ENCODE measurements at places on chromosomes 6 and 20. TPM values are rescaled to one million over a fixed set of nuclear protein-coding genes. Genes with fewer than 3 reads are reported as not detected.

MICAL1 gene
- polyA plus RNA-seq: 22.4 TPM

CRNKL1 gene
- polyA plus RNA-seq: 52.3 TPM

CARMIL1 gene
- 113 TPM for polyA plus RNA-seq

SEMG1 gene
- polyA plus RNA-seq: not detected

DNAH8 gene
- 0.28 TPM for polyA plus RNA-seq

NOX3 gene
- 2.1 TPM for polyA plus RNA-seq

SAPCD1 gene
- polyA plus RNA-seq: 2.1 TPM

SAMD5 gene
- polyA plus RNA-seq: 14.4 TPM

CYP24A1 gene
- 3.7 TPM for polyA plus RNA-seq

HINT3 gene
- 34.8 TPM for polyA plus RNA-seq

MMP24 gene
- 1.9 TPM for polyA plus RNA-seq

DNA sequence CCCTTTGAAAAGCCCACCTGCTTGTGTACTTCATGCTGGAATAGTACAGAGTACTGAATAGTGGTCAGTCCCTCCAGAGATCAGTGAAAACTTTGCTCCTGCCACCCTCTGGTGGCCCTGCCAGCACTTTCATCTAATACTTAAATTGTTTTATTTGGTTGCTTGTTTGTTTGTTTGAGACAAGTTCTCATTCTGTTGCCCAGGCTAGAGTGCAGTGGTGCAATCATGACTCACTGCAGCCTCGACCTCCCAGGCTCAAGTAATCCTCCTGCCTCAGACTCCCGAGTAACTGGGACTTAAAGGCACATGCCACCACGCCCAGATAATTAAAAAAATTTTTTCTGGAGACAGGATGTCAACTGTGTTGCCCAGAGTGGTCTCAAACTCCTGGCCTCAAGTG lies 9.1 kb downstream of the FAM83D start:
- no peak for DNase-seq

DNA sequence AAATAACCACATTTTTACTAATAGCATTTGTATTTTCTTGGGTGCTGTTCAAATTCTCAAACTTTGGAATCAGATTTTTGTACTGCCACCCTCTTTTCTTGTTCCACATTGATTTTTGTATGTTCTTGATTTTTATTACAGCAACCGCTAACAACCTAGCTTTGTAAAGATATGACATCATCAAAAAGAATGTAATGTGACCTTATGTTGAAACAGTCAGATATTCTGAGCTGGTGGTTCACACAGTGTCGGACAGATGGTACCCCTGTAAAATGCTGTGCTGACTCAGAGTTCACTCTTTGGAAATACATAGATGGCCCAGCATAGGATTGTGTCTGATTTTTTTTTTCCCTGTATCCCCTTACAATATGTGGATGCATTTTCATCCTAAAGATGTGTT lies 118.9 kb downstream of the QKI start:
- no peak for DNase-seq

- DNase-seq: no peak
These were observed 8.0 kb upstream of the SNX3 start for GRCh38 chr6:108268845-108269244.

- DNase-seq: no peak
These were observed 163.2 kb downstream of the MRPL14 start for GRCh38 chr6:43963877-43964658.

DNA sequence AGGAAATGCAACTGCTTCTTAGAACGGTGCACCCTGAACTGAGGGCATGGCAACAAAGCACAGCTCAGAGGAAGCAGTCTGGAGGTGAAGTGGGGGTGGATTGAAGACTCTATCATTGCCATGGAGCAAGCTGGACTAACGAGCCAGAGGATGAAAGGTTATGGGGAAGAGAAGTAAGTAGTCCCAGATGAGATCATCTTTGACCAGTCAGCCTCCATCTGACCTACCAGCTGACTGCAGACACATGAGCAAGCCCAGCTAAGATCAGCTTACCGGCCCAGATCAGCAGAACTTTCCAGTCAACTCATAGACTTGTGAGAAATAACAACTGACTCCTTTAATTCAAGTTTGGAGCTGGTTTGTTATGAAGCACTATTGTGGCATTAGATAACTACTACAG lies 9.1 kb upstream of the JAG1 start:
- no peak for DNase-seq

DNA sequence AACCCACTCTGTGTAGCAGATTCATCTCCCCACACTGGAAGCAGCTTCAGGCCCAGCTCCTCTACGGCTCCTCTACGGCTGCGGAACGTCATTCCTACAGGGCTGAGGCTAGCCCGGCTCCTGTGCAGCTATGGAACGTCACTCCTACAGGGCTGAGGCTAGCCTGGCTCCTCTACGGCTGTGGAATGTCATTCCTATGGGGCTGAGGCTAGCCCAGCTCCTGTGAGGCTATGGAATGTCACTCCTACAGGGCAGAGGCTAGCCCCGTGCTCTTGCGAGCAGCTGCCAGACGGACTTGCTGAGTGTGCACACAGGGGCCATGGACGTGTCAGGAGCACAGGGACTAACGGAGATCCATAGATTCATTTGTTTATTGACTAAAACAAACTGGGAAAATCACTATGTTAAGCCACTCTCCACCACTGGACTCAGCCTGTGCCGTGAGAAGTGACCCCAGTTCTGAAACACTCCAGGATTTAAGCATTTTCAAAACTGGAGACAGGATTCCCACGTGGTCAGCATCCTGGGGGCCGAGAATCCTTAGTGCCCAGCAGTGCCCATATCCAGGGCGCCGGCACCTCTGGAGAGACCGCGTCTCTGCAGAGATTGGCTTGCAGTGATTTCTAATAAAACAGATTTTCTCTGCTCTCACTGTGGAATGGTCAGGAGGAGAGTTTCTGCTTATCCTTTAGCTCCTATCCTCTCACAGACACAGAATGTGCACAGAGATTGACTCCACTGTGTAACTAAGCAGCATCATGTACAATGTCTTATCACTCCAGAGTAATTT lies 5.0 kb downstream of the KCNQ2 start:
- DNase-seq: no peak

DNA sequence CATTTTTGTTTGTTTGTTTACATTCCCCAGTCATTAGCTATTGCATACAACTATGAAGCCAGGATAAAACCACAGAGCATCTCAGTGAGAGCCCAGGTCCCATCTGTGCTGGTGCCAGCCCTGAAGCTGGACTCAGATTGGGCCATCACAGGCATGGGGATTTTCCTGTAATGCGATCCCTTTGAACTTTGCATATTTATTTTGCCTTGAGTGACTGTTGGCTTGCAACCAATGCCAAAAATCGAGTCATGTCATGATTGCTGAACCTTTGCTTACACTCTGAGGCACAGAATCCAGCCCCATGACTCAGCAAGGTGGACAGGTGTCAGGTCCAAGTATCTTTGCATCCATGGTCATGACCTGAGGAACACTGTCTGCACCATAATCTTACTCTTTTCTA lies 46.2 kb upstream of the GGTLC1 start:
- DNase-seq: no peak

- DNase-seq: no peak
These were observed 325.6 kb downstream of the BTBD3 start for GRCh38 chr20:12243327-12243726.

GRCh38 chr6:18340781-18341551 lies 46.2 kb upstream of the RNF144B start:
- no peak for DNase-seq

DNA sequence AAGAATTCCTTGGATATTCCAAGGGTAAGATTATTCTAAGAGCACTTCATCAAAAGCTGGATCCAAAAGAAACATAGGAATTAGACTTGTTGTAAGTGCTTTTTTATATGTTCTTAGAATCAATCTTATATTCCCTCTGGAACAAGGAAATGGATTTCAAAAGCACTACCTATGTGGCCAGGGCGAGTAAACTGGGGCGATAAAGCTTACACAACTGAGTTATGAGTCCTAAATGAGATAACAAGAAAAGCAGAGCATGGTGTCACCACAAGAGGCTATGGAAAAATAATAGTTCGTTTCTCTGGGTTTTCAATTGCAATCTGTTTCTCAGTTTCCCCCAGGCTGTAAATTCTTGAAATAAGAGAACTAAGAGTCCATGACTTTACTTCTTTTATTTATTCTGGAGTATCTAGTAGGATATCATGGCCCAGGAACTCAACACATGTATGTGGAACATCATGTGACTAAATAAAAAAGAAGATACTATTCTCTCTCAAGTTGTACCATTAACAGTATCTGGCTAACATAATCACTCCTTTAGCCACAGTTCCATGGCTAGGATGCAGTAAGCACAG lies 51.5 kb downstream of the NUDT3 start:
- no peak for DNase-seq

- no peak for DNase-seq
These were observed 710.4 kb downstream of the EPHA7 start for GRCh38 chr6:92708945-92709344.

- no peak for DNase-seq
These were observed 194.2 kb downstream of the KCNQ5 start for GRCh38 chr6:72816022-72816421.

GRCh38 chr20:52500157-52500556 lies 308.6 kb upstream of the ZFP64 start:
- DNase-seq: no peak

- DNase-seq: no peak
These were observed 46.8 kb upstream of the DSP start for GRCh38 chr6:7494638-7495037.

DNA sequence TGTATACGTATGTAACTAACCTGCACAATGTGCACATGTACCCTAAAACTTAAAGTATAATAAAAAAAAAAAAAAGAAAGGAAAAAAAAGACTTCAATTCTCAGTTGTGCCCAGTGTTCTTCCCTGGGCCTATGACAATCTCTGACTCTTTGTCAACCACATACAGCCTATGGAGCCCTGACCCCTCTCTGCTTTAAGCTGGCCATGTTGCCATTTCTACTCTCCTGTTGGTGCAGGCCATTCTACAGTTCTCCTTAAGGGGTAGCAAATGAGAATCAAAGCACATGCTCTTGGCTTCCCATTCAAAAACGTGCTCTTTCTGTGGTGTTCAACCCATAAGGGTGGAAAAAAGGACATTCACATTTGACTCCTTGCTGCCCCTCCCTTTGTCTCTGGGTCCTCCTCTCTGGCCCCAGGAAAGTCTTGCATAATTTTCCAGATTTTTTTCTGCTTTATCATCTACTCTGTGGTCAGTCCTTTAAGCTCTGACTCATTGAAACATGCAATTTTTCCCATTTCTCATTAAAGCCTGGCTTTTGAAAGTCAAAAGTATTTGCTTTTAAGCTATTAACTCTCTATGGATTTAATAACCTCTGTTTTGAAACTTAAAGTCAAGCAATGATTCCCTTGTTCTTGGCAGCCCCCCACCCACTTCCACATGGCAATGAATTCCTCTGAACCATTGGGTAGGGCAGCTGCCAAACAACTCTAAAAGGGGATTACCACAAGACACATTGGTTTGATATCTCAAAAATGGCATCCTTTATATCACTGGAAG lies 208.6 kb upstream of the MCHR2 start:
- no peak for DNase-seq

- DNase-seq: no peak
These were observed 122.6 kb downstream of the PRND start for GRCh38 chr20:4844325-4844724.
